ENCODE measurements at places on chromosomes 1 and 21.
A peak's percentile ranks its signal among the peaks of the same experiment; 100 is the strongest.

DNA sequence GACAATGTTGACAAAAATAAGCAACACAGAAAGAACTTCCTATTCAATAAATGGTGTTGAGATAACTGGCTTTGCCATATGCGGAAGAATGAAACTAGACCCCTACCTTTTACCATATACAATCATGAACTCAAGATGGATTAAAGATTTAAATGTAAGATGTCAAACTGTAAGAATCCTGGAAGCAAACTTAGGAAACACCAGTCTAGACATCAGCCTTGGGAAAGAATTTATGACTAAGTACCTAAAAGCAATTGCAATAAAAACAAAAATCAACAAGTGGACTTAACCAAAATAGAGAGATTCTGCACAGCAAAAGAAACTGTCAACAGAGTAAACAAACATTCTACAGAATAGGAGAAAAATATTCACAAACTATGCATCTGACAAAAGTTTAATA is 16.1 kb upstream of the CLDN8 start:
- DNase-seq, result no peak

GRCh38 chr1:196445775-196446174 is 162.5 kb downstream of the KCNT2 start:
- DNase-seq, result no peak

- DNase-seq, result no peak
Measured at GRCh38 chr1:194795917-194796593, 1609.6 kb upstream of the B3GALT2 start.

DNA sequence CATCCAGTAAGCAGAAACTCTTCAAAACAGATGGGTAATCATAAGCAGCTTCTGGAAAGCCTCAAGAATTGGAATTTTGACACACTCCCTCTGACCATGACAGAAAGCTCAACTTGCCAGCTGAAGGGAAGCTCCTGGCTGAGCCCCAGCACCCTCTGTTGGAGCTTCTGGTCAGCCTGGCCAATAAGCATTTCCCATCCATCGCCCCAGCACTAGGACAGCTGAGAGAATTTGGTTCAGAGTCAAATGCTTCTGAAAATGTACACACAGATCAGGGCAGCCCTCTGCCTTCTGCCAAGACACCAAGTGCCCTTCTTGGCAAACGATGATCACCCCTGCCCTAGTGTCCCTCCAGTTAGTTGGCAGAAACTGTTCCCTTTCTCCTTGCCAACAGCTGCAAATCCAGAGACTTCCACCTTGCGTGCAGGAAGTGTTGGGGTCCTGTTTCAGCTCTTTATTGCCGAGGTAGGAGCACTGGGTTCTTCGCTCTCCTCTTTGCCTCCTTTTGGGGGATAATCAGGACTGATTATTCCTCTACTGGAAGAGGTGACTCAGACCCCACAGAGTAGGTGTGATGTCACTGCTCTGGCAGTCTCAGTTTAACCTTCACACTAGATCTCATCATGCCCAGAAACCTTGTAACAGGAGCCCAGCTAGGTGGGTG is 11.9 kb downstream of the PIGV start:
- no peak for DNase-seq

DNA sequence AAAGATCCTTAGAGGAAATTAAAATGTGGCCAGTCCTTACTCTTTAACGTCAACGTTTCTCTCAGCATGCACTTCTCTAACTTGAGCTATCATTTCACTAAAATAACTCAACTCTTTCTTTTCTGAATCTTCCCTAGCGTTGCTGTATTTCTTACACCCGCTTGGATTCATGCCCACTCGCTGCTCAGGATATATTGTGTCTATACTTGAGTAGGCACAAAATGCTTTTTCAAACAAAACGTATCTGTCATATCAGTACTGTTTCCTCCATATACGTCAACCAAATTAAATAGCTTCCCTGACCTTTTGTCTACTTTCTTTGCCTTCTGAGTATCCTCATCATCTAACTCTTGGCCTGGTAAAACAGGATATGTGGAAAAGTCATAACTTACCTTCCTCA is 549.7 kb downstream of the SMYD3 start:
- no peak for DNase-seq

GRCh38 chr1:1891349-1892078 is 627 bp upstream of the GNB1 start:
- DNase-seq, result peak; percentile 77

DNA sequence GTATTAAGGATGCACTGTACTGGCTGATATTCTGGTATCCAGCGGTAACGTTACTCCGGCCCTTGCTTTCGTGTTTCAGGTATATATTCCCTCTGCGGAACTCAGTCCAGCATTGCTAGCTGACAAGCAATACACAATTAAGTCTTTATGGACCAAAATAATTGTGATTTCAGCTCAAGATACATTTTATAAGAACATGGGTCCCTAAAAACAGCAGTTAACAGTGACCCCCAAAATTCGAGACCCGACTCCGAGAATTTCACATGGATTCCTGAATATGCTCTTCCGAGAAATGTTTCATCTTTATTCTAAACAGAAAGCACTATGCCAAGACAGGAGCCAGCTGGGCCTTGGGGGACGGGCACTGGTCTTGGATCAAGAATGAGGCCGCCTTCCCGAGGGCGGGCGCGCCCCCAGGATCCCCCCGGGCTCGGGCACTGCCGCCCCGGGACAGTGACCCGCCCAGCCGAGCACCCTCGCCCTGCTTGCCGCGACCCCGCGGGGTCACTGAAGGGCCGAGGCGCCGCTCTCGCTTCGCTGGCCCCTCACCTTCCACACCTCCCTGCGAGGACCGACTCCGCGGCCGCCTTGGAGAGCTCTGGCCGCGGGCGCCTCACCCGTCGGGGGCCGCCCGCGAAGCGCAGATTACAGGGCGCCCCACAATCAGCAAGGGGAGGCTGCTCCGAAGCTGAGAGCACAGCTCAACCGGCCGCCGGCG is 610 bp downstream of the SCYL3 start:
- DNase-seq, result no peak

- no peak for DNase-seq
Measured at GRCh38 chr1:225580238-225581099, 72.5 kb downstream of the ENAH start.

DNA sequence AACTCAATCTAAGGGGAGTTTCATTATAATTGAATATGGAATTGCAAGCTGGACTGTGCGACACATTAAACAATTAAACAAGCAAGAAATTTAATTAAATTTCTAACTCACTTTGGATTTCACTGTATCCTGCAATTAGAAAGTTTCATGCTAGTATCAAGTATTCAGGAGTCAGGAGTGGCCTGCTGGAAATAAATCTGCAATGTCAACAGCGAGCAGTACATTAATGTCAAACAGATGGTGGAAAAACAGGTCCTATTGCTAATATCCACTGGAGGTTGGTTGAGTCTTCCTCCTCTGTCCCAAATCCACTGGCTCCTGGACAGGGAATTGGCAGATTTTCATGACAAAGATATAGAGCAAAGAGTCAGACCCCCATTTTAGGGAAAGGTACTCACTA is 237.1 kb downstream of the VAV3 start:
- DNase-seq, result no peak

DNA sequence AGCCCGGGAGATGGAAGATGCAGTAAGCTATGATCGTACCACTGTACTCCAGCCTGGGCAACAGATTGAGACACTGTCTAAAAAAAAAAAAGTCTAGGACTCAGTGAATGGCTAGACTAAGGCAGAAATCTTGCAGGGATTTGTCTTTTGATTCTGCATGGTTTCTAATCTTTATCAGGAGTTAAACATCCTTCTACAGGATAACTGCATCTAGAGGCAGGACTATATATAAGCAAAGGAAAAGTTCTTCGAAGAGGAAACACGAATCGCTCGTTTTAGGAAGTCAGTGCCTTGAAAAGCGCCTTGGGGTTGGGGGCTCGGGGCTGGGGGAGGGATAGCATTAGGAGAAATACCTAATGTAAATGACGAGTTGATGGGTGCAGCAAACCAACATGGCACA is 602 bp upstream of the UFC1 start:
- DNase-seq, result no peak

GRCh38 chr1:48236716-48237470 is 14.4 kb downstream of the SLC5A9 start:
- peak; percentile 8 for DNase-seq

DNA sequence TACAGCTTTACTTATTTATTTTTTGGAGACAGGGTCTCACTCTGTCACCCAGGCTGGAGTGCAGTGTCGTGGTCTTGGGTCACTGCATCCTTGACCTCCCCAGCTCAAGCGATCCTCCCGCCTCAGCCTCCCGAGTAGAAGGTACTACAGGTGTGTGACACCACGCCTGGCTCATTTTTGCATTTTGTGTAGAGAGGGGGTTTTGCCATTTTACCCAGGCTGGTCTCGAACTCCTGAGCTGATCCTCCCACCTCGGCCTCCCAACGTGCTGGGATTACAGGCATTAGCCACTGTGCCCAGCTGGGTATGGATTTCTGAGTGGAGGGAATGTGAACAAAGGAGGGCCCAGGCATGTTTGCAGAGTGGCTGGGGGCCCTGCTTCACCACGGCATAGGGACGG is 44.1 kb downstream of the WNT4 start:
- DNase-seq, result no peak

GRCh38 chr1:228937851-228938536 is 202.7 kb downstream of the RHOU start:
- DNase-seq, result no peak

- DNase-seq, result no peak
Measured at GRCh38 chr1:107874221-107874620, 90.8 kb downstream of the VAV3 start.

- no peak for DNase-seq
Measured at GRCh38 chr1:230641900-230642262, 400 bp upstream of the COG2 start.

DNA sequence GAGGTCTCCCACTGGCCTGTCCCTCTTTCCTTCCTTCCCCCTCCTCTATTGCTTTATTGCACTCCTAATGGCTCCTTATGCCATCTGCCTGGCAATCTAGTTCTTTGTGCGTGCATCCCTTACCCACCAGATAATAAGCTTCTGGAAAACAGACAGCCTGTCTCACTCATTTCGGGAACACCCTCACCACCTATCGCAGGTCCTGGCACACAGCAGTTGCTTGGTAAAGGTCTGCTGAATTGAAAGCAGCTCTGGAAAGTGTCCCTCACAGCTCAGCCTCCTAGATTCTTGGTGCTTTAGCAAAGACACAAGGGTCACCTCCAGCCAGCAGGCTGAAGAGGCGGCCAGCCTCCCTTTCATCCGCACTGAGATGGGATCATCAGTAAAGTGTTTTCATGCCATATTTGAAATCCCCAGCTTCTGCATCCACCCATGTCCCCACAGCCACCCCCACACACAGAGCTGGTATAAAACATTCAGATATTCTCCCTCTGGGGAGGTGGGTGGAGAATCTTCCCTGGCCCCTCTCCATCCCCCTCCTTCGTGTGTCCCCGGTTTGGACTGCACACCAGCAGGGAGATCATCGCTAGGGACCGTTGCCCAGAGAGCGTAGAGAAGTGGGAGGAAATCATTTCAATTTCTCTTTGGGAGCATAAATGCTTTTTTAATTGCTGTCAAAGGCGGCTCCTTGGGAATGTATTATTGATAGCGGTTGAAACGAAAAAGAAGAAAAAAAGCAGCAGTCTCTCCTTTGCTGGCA is 29.1 kb upstream of the ATP2B4 start:
- DNase-seq, result no peak

DNA sequence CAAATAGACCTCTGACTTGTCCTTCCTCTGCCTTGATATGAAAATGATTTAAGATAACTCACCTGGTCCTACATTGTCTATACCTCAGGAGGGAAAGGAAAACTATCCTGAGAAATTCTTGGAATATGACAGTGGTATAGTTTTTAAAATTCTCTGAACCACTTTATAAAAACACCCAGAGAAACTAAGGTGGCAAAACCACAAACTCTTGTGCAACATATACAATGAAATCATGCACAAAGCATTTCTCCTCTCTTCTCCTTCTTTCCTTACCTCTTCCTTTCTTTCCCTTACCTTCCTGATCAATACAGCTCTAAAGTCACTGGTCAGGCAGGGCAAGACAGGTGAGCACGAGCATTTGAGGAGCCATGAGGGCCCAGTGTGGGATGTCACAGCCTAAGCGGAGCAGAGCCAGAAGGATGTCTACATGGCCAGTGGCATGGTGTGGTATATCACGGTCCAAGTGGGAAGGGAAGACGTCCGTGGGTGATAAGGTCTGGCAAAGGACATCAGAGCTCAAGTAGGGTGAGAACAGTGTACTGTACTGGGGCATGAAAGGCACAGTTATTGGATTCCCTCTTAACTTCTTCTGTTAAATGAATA is 543.3 kb downstream of the DPYD start:
- DNase-seq, result no peak

- DNase-seq, result no peak
Measured at GRCh38 chr1:22281521-22282363, 138.8 kb upstream of the WNT4 start.

All from NCI-H345 (cell line).